ENCODE measurements at places on chromosomes 4 and X. TPM values are rescaled to one million over a fixed set of nuclear protein-coding genes. Genes with fewer than 3 reads are reported as not detected.

GRCh38 chr4:89572224-89572858 lies 264.6 kb downstream of the SNCA start:
- H3K4me1 ChIP-seq = no peaks in the 10 kb centered on the region
- no peak overlapping the region for H3K27ac ChIP-seq
- no peaks in the 10 kb centered on the region for H3K27me3 ChIP-seq
- H3K4me3 ChIP-seq = no peak overlapping the region

GRCh38 chrX:35006361-35006760 lies 63.8 kb downstream of the FAM47B start:
- H3K27ac ChIP-seq = no peak overlapping the region
- DNase-seq = no peak
- H3K4me1 ChIP-seq = no peaks in the 10 kb centered on the region
- H3K36me3 ChIP-seq = no peaks in the 10 kb centered on the region
- H3K27me3 ChIP-seq = no peaks in the 10 kb centered on the region

Gene PRSS12
- 2.5 TPM for polyA plus RNA-seq

GRCh38 chr4:104519588-104519987 lies 24.9 kb upstream of the CXXC4 start:
- H3K4me1 ChIP-seq = no peaks in the 10 kb centered on the region
- DNase-seq = no peak
- no peaks in the 10 kb centered on the region for H3K27me3 ChIP-seq
- no peak overlapping the region for H3K27ac ChIP-seq
- no peak overlapping the region for H3K4me3 ChIP-seq
- no peaks in the 10 kb centered on the region for H3K36me3 ChIP-seq

GRCh38 chr4:66963084-66963483 lies 582.2 kb downstream of the CENPC start:
- H3K27me3 ChIP-seq = no peaks in the 10 kb centered on the region
- no peak overlapping the region for H3K27ac ChIP-seq
- H3K36me3 ChIP-seq = no peaks in the 10 kb centered on the region
- H3K4me3 ChIP-seq = no peak overlapping the region
- DNase-seq = no peak

DNA sequence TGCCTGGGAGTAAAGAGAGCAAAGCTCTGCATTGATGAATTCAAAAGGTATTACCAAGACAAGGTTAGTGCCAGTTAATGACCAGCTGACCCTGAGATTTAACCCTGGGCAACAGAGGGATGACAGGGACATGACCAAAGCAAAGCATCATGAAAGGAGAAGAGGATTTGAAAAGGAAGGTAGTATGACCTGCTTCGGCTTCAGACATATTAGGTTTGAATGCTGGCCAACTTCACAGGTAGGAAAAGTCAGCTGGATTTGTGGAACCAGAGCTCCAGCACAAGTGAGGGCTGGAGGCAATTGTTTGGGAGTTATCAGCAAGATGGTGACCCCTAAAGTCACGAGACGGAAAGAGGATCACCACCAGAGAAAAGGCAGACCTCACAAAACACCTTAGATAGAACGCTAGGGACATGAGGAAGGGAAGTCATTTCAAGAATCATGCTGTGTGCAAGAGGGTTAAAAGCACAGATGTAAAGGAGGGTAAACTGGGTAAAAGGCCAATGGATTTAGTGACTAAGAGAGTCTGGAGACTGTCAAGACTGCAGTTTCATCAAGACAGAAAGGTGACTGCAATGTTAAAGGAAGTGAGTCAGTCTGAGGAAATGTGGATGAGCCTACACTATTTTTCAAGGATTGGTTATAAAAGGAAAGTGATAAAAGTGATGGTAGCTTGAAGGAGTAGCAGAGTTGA lies 45.6 kb downstream of the SH3RF1 start:
- no peaks in the 10 kb centered on the region for H3K27me3 ChIP-seq
- H3K4me1 ChIP-seq = no peaks in the 10 kb centered on the region
- no peaks in the 10 kb centered on the region for H3K36me3 ChIP-seq
- H3K4me3 ChIP-seq = no peak overlapping the region

Gene JCHAIN
- polyA plus RNA-seq = not detected

DNA sequence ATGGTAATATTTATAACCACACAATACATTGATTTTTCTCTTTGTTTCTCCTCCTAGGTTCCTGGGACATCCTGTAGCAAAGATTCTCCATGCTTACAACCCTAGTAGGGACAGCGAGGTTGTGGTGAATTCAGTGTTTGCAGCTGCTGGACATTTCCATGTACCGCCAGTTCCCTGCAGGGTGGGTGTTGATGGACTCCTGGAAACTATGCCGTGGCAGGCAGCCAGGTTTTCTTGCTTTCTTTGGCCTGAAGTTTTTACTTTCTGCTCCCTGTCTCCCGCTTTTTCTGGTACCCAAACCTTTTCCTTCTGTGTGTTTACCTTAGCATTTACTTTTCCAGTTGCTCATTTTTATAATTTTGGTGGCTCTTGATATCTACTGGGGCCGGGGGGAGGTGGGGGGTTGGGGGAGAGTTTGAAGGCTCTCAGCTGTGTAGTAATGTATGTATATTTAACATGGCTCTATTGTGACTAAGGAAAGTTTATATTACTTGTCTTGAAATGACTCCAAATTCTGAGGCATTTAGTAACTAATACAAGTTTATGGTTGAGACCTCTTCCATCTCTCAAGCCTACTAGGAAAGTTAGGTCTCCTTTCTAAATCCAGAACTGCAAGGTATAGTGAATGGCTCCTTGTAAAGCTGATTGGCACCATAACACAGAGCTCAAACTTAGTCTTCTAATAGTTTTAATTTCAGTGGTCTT lies 89.7 kb downstream of the TMEM131L start:
- H3K27ac ChIP-seq = no peak overlapping the region
- H3K36me3 ChIP-seq = peaks cover 9% of the 10 kb centered on the region
- H3K27me3 ChIP-seq = no peaks in the 10 kb centered on the region
- DNase-seq = no peak

Gene NPNT
- 0.24 TPM for polyA plus RNA-seq

Gene SHROOM4
- polyA plus RNA-seq = 1.6 TPM

- peaks cover 17% of the 10 kb centered on the region for H3K4me1 ChIP-seq
- no peak for DNase-seq
- no peaks in the 10 kb centered on the region for H3K27me3 ChIP-seq
Measured at GRCh38 chr4:8228319-8229250, 29.5 kb downstream of the SH3TC1 start.

Gene KIF4A
- 10.9 TPM for polyA plus RNA-seq

Gene ARMCX6
- polyA plus RNA-seq = 18.3 TPM

- H3K4me3 ChIP-seq = no peak overlapping the region
- no peaks in the 10 kb centered on the region for H3K4me1 ChIP-seq
- H3K27me3 ChIP-seq = no peaks in the 10 kb centered on the region
- no peak overlapping the region for H3K27ac ChIP-seq
- no peaks in the 10 kb centered on the region for H3K36me3 ChIP-seq
Measured at GRCh38 chrX:15916704-15917084, 62.1 kb upstream of the AP1S2 start.

Gene SRPX2
- polyA plus RNA-seq = not detected

DNA sequence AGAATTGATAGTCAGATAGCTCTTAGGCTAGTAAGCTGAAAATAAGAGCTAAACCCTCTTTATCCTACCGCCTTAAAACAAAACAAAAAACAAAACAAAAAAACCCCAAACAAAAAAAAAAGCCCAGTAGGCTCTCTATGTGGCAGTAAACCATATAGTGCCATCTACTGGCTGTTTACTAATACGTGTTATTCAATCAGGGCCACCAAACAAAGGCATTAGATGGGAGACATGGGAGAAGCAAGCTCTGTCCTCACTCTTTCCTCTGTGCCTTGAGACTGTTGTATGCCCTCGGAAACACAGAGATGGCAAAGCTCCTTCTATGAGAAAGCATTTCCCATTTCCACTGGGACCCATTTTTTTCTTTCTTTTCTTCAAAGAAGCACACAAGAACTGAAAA lies 148.8 kb upstream of the MID1 start:
- H3K27ac ChIP-seq = no peak overlapping the region
- no peak overlapping the region for H3K4me3 ChIP-seq
- H3K27me3 ChIP-seq = no peaks in the 10 kb centered on the region

DNA sequence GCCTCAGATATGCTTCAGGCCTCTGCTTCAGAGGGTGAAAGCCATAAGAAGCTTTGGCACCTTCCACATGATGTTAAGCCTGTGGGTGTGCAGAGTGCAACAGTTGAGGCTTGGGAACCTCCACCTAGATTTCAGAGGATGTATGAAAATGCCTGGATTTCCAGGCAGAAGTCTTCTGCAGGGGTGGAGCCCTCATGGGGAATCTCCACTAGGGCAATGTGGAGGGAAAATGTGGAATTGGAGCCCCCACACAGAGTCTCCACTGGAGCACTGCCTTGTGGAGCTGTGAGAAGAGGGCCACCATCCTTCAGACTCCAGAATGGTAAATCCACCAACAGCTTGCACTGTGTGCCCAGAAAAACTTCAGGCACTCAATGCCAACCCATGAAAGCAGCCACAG lies 35.2 kb downstream of the TLR10 start:
- DNase-seq = no peak
- no peaks in the 10 kb centered on the region for H3K4me1 ChIP-seq
- H3K4me3 ChIP-seq = no peak overlapping the region
- H3K36me3 ChIP-seq = no peaks in the 10 kb centered on the region

Gene FGF13
- polyA plus RNA-seq = 10.1 TPM

Gene BMX
- not detected for polyA plus RNA-seq

GRCh38 chr4:41548305-41548880 lies 10.4 kb downstream of the LIMCH1 start:
- DNase-seq = no peak
- no peaks in the 10 kb centered on the region for H3K27me3 ChIP-seq
- no peak overlapping the region for H3K27ac ChIP-seq
- no peaks in the 10 kb centered on the region for H3K4me1 ChIP-seq
- H3K4me3 ChIP-seq = no peak overlapping the region

DNA sequence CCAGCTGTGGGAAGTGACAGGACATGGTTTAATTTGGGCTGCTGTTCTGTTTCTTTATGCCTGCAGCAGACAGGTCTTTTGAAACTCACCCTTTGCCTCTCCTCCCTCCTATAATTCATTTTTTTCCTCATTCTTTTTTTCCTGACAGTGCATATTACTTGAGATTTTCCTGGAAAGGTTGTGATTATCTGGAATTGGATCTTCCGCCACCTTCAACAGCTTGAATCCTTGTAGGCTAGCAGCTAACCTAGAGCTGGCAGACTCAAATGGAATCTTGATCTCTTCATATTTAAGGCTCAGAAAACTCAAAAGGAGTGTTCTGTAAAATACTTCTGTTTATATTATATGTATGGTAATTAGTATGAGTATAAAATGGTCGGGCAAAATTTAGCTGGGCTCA lies 49.3 kb upstream of the CLCN4 start:
- H3K36me3 ChIP-seq = no peaks in the 10 kb centered on the region
- no peak overlapping the region for H3K4me3 ChIP-seq
- no peaks in the 10 kb centered on the region for H3K27me3 ChIP-seq
- peaks cover 3% of the 10 kb centered on the region for H3K4me1 ChIP-seq
- no peak for DNase-seq

Gene CCDC120
- 8.6 TPM for polyA plus RNA-seq

Gene SLC38A5
- polyA plus RNA-seq = 135 TPM

Gene CENPVL3
- 11.3 TPM for polyA plus RNA-seq

Gene RTL5
- polyA plus RNA-seq = 0.57 TPM

DNA sequence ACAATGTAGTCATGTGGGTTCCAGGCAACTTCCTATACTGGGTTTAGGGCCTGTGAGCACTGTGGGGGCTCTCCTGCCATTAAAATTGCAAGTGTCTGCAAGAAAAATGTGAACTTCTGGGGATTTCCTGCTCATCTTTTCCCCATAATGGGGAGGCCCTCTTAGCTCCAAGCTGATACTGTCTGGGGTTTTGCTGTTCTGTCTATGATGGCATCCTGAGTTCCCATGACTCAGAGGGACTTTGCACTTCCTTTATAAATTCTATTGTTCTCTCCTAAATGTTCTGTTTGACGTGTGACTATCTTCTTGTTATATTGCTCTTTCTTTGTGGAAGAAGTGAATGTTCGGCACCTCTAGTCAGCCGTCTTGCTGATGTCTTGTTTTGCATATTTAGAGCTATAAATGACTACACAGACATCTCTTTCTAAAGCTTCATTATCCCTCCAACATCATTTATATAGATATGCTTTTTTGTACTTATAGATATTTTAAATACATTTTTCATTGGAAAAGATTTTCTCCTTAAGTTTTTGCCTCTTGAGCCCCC lies 465.8 kb downstream of the NAF1 start:
- H3K4me1 ChIP-seq = no peaks in the 10 kb centered on the region
- DNase-seq = no peak
- no peaks in the 10 kb centered on the region for H3K36me3 ChIP-seq
- H3K27ac ChIP-seq = no peak overlapping the region

Gene FAM50A
- polyA plus RNA-seq = 30.7 TPM

DNA sequence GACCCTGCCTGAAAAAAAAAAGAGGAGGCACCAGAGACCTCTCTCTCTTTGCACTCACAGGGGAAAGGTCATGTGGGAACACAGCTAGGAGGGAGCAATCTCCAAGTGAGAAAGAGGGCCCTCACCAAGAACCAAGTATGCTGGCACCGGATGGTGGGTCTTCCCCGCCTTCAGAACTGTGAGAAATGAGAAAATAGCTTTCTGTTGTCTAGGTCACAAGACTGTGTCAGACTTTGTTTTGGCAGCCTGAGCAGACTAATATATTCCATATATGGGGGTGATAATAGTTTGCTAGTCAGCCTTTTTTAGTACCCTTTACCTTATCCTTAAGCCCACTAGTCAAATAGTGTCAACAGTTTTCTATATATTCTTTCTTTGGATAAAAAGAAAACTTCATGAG lies 193.0 kb downstream of the TRIML1 start:
- H3K27me3 ChIP-seq = no peaks in the 10 kb centered on the region
- H3K36me3 ChIP-seq = no peaks in the 10 kb centered on the region
- H3K4me3 ChIP-seq = no peak overlapping the region
- H3K27ac ChIP-seq = no peak overlapping the region
- H3K4me1 ChIP-seq = no peaks in the 10 kb centered on the region

DNA sequence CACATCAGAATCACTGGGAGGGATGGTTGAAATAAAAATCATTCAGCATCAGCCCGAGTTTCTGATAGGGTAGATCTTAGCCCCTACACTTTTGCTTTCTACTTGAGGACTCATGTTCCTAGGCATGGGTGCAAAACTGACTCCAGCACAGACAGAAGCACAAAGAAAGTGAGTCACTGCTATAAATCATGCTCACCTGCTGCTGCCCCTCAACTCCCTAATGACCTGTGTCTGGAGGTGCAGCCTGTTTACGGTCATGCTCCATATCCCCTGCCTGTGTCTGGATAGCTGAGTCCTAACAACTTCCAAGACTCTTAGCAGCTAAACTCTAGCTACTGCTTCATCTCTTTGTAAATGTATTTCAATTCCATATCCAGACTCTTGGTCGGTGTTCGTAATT lies 57.8 kb downstream of the ADGRA3 start:
- no peak for DNase-seq
- H3K4me1 ChIP-seq = peaks cover 3% of the 10 kb centered on the region
- H3K27ac ChIP-seq = no peak overlapping the region
- H3K36me3 ChIP-seq = peaks cover 14% of the 10 kb centered on the region
